NT2/D1 (cell line): ENCODE measurements at places on chromosomes 2 and 18.

GRCh38 chr2:117941693-117942092 lies 72.2 kb downstream of the CCDC93 start:
- DNase-seq: no peak

DNA sequence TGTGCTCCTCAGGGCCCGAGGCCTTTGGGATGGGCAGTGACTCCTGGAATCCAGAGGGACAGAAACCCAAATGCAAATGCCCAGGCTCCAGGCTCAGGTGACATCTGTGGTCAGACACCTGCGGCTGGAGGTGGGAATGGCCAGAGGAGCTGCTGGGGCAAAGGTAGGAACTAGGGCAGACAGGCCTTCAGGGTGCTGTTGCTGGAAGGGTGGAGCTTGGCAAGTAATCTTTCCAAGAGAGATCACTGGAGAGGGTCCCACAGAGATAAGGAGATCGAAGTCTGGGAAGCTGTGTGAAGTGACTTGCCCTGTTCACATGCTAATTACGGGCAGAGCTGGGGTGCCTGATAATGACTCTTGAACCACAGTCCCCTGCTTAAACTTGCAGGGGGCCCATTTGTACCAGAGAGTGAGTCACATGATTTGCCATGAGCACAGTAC lies 82.4 kb downstream of the ACAA2 start:
- DNase-seq: no peak

DNA sequence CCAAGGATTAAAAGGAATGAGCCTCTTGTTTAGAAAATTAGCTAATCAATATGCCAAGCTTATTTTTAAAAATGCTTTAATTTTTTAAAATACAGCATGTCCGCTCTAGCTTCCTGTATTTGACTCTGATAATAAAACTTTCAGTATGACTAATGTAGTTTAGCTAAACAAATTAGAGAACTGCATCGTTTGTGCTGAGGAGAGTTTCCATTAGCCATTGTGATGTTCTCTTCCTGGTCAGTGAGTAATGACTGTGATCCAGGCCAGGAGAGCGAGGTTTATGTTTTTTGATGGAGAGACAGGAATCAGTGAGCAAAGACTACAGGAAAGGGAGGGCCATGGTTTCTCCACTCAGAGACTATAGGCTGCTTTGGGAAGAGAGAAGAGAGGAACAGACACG lies 237.2 kb upstream of the ETAA1 start:
- no peak for DNase-seq

GRCh38 chr2:20650393-20650876 lies 463 bp downstream of the HS1BP3 start:
- DNase-seq: no peak

DNA sequence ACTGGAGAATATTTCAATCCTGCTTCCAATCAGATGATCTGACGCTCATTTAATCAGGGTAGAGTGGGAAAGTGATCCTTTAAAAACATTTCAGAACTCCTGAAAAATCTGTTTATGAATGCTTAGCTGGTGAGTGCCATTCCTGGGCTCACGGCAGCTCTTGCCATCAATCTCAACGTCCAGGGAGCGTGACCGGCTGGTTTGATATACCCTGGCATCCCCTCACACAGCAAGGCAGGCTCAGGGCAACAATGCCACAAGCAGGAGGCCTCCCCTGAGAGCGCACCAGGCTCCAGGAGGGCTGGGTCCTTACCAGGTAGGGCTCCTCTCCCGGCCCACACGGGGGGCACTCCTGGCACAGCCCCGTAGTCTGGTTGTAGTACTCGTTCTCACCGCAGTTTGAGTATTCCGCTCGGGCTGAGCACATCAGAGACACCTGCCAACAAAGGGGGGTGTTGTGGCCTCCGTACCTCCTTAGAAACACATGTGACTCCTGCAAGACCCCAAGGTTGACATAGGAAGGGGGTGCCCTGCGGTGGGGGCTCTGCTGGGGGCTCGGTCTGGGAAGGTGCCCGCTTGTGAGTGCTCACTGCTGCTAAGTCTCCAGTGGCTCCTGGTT lies 59.1 kb downstream of the EDAR start:
- no peak for DNase-seq

- no peak for DNase-seq
Measured at GRCh38 chr2:97928591-97928990, 67.2 kb downstream of the TMEM131 start.

- no peak for DNase-seq
Measured at GRCh38 chr2:59993726-59994125, 559.7 kb downstream of the BCL11A start.

- no peak for DNase-seq
Measured at GRCh38 chr2:23574919-23575654, 190.1 kb downstream of the KLHL29 start.

DNA sequence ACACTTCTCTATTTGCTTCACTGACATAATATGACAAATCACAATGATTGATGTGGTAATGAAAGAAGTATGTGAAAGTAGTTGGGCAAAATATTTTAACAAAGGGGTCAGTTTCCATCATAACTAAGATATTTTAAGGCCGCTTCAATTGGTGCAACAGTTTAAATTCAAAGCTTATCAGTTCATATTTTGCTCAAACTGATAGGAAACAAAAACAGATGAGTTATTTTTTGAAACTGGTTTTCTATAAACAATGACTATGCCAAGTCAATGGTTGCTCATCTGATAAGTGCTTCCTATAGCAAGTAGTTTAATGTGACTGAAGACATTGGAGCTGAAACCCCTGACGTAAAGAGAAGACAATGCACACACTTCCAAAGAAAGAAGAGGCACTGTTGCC lies 1290.7 kb downstream of the SUCLG1 start:
- no peak for DNase-seq

GRCh38 chr2:177670791-177671535 lies 278.4 kb downstream of the AGPS start:
- peak; percentile 81 for DNase-seq

DNA sequence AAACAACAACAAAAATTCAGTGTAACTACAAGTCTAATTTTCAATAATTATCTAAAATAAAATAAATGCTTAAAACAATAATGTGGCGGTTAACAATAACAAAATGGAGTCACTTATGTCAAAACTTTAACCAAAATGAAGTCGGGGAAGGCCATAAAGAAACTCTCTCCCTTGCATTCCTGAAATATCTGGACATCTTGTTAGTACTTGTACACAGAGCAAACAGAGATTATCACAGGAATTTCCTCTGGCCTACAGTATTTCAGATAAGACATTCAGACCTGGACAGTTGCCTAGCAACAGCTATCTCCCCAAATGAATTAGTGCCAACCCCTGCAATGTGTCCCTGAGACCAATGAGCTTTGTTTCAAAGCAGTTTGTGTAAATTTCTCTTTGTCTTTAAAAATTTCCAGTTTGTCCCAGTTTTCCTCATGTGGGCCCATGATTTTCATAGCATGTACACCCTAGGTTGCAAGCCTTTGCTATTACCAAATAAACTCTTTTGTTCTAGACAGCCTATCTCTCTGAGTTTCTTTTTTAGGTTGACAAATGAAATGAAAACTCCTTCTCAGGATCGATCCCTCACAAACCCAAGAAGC lies 68.6 kb downstream of the EXOC6B start:
- no peak for DNase-seq

GRCh38 chr18:50199346-50199855 lies 4.5 kb upstream of the MYO5B start:
- DNase-seq: no peak

DNA sequence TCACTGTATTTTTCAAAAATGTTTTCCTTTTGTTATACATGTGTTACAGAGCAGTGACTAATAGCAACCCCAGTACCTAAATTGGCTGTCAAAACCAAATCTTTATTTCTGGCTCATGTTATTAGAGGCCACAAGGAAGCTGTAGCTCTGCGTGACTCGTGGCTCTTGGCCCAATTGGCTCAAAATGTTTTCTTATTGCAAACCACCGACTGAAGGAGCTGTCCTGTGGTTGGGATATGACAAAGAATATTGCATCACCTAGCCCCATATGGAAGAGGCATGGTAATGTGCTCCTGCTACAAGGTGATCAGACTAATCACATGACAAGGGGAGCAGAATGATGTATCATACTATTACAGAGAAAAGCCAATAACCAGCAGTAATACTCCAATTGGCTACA lies 1058.5 kb downstream of the CBLN2 start:
- no peak for DNase-seq

- DNase-seq: no peak
Measured at GRCh38 chr18:13487237-13487636, 239.1 kb downstream of the FAM210A start.

DNA sequence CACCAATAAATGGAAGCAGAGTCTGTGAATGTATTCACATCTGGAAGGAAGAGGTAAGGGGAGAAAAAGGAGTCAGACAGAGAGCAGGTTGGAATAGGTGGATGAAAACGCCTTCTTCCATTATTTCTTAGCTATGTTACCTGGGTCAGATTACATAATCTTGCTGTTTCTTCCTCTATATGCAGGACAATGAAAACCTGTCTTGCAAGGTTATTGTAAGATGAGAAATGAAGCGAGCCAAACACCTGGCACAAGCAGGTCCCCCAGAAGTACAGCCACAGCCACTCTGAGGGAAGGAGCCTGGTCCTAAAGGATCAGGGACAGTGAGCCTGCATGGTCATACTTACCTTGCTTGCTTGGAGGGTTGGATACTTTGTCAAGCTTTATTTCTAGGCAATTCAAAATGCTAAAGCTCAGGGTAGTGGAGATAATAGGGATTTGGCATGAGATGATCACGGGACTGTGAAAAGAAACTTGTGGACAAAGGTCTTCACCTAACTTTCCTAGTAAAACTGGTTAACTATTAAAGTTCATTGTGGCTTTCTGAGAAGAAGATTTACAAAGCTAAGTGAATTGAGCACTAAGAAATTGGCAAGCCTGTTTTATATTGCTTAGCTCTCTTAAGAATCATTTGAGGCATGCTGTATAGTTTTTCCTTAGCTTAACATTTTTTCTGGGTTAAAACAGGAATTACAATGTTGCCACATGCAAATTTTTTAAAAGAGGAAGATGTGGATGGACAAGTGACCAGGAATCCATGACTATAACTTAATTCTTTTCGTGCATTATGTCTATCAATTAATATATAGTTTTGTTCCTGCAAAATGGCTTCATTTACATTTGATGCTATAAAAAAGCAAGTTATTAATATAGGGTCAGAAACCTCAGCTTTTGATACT lies 15.7 kb upstream of the PLA2R1 start:
- DNase-seq: no peak

DNA sequence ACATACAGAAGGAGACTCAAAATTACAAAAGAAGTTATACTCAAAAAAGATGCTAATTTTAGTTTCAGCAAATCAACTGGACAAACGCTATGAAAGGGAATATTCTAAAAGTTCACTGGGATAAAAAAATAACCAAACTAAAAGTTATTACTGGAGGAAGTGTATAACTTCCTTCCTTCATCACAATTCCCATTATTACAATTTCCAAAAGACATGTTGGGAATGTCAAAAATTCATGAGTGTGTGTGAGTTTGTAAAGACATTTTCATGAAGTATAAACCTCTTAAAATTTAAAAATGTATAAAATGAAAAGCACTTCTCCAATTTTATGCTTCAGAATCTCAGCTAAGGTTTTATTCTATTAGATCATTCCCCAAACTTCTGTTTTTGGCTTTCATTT lies 67.8 kb downstream of the MERTK start:
- no peak for DNase-seq

DNA sequence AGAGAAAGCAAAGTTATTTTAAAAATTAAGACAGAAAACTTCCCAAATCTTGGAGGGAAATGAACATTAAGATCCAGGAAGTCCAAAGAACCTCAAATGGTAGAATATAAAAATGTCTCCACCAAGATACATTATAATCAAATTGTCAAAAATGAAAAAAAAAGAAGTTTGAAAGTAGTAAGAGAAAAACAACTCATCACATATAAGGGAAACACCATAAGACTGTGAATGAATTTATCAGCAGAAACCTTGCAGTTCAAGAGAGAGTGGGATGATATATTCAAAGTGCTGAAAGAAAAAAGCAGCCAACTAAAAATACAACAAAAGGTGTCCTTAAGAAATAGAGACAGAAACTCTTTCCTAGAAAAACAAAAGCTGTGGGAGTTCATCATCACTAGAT lies 73.0 kb downstream of the L3MBTL4 start:
- no peak for DNase-seq

DNA sequence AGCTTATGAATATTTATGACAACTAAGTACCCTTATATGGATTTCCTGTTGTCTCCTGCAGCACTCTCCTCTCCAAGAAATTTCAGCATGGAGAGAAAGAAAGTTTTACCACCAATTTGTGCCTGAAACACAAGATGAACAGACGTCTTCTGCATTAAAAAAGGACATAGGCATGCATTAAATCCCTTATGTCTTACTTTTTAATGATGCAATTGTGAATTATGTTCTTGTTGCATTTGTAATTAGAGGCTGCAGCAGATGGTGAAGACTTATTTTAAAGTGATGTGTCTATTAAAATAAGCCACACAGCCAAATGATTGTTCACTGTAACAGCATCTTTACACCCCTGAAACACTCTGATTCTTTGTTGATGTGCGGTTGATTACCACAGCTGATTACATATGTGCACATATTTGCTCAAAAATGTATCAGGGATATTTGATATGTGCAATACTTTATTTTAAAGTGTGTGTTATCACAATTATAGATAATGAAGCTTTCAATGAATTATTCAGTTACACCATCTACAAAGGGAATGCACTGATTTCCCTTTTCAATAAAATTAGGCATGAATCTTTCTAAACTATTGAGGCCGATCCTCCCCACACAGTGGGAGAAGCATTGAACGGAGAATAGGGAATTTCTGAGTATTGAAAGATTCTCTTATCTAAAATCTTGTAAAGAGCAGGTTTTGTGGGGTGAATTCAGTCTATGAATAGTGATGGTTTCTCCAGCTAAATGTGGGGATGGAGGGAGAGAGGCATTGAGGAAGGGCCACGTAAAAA lies 585.1 kb downstream of the SLC4A3 start:
- no peak for DNase-seq

- DNase-seq: no peak
Measured at GRCh38 chr2:119983108-119983507, 29.8 kb upstream of the EPB41L5 start.

- no peak for DNase-seq
Measured at GRCh38 chr2:224987733-224988132, 54.5 kb downstream of the DOCK10 start.

- no peak for DNase-seq
Measured at GRCh38 chr2:11239666-11240462, 84.6 kb downstream of the SLC66A3 start.
